ENCODE measurements at places on chromosomes 16 and 17.

DNA sequence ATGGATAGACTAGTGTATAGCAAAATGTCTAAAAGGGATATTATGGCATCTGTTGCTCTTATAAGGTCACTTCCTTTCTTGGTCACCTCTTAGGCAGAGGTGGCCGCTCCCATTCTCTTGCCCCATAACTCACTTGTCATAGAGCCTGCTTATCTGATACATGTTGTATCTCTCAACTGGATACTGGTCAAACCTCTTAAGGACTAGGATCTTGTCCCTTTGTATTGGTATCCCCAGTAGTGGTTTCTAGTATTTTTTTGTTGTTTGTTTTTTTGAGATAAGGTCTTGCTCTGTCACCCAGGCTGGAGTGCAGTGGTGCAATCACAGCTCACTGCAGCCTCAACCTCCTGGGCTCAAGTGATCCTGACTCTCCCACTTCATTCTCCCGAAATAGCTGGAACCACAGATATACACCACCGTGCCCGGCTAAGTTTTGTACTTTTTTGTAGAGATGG is 27.0 kb downstream of the ZSWIM7 start:
- no peak for DNase-seq

GRCh38 chr16:50721549-50722404 is 20.1 kb upstream of the CYLD start:
- DNase-seq: no peak

- peak; percentile 72 for DNase-seq
These were observed 4.3 kb upstream of the MYL4 start for GRCh38 chr17:47204722-47205418.

DNA sequence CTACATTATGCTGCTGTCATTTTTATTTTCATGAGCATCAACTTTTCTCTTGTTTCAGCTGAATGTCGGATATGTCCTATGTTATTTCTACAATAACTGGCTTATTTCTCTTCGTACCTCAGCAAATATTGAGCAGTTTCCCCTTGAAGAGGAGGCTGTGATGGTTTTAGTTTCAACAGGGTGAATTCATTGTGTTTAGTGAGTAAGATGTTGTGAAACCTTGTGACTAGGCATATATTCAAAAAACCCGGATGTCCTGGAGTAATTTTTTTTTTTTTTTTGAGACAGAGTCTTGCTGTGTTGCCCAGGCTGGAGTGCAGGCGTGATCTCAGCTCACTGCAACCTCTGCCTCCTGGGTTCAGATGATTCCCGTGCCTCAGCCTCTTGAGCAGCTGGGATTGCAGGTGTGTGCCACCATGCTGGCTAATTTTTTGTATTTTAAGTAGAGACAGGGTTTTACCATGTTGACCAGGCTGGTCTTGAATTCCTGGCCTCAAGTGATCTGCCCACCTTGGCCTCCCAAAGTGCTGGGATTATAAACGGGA is 11.1 kb downstream of the CPD start:
- DNase-seq: no peak

GRCh38 chr16:57859331-57859730 is 57.0 kb upstream of the KIFC3 start:
- DNase-seq: no peak

DNA sequence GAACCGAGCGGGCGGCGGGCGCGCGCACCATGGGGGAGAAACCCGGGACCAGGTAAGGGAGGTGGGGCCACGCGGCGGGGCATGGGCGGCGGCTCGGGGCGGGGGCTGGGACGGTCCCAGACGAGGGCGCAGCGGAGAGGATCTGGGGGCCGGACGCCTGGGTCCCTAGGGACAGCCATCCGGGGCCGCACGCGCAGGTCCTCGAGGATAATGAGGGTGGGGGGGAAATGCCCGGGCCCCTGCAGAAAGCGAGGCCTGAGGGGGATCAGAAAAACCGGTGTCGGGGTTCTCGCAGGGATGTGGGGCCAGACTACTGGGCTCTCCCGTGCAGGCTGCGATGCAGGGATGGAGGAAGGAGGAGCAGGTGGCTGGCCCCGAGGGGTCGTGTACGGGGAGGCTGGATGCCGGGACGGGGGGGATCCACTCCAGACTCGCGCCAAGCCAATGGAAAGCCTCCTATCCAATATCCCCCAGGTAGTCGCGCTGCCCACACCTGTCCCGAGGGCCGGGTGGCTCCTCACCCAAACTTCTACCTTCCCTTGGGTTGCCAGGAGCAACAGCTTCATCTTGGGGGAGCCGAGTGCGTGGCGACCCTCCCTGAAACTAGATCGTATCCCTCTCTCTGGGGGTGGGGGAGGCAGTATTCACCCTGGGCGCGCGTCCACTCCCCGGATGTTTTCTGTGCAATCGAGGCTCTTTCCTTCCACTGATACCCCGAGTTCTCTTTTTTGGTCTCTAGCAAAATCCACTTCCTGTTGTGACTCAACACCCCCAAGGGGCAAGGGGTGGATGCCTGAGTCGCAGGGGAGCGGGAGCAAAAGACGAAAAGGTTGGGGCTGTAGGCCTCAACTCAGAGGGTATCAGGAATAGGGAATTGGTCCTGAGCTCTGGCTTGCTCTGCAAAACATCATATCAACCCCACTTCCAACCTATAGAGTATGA is 532 bp downstream of the ARRB2 start:
- peak; percentile 19 for DNase-seq

DNA sequence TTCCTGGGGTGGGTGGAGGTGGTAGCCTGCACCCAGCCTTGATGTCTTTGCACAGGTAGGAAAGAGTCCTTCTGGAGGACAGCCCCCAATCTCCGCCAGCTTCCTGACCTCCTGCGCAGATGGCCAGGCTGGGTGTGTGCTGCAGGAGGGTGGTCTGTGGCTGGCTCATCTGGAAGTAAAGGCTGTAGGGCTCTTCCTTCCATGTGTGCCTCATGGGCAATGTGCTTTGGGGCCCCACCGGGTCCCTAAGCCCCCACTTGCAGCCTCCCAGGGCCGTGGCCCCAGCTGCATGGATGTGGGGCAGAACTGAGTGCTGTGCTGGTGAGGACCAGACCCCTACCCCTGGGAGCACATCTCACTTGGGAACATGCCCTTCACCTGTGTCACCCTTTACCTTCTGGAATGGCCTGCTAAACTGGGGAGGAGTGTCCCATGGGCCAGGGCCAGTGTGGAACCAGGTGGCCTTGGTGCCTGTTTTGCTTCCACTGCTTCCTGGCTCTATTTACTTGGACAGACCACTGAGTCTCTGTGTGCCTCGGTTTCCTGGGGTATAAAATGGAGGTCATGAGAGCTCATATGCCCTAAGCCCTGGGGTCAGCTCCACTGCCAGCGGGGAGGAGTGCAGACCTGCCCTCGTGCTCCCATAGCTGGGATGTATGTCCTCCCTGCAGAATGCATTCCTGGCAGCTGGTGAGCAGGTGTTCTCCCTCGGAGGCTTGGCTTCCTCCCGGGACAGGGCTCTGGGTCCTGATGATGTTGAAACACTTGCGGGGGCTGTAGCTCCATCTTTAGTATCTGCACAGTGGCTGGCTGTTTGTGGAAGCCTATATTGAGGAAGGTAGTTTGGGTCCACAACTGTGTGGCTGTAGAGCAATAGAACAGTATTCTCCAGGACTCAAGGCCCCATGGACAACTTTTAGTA is 18.0 kb downstream of the MPRIP start:
- no peak for DNase-seq

DNA sequence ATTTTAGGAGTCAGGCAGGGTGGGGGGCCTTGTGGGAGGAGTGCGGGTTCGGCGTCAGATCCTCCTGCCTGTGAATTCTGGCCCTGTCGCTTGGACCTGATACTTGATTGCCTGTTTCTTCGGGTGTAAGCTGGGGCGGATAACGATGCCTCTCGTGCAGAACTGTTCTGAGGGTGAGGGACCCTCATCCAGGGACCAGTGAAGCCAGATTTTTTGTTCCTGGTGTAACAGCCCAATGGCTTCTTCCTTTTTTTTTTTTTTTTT is 1.3 kb downstream of the TBCD start:
- DNase-seq: no peak

GRCh38 chr17:71986886-71987285 is 133.9 kb upstream of the SOX9 start:
- DNase-seq: no peak

DNA sequence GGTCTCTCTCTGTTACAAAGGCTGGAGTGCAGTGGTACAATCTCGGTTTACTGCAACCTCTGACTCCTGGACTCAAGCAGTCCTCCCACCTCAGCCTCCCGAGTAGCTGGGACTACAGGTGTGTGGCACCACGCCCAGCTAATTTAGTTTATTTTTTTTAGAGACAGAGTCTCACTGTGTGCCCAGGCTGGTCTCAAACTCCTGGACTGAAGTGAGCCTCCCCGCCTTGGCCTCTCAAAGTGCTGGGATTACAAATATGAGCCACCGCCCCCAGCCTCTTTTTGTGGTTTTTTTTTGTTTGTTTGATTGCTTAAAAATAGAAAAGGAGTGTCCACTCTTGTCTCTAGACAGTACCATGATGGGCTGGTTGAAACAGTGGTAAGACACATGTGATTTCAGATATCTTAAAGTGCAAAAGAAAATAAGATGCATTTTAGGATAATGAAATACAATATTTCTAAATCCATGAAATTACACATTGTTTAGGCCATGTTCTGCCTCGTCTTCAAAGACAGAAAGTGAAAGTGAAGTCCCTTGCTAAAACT is 27.4 kb downstream of the KIAA0513 start:
- no peak for DNase-seq

DNA sequence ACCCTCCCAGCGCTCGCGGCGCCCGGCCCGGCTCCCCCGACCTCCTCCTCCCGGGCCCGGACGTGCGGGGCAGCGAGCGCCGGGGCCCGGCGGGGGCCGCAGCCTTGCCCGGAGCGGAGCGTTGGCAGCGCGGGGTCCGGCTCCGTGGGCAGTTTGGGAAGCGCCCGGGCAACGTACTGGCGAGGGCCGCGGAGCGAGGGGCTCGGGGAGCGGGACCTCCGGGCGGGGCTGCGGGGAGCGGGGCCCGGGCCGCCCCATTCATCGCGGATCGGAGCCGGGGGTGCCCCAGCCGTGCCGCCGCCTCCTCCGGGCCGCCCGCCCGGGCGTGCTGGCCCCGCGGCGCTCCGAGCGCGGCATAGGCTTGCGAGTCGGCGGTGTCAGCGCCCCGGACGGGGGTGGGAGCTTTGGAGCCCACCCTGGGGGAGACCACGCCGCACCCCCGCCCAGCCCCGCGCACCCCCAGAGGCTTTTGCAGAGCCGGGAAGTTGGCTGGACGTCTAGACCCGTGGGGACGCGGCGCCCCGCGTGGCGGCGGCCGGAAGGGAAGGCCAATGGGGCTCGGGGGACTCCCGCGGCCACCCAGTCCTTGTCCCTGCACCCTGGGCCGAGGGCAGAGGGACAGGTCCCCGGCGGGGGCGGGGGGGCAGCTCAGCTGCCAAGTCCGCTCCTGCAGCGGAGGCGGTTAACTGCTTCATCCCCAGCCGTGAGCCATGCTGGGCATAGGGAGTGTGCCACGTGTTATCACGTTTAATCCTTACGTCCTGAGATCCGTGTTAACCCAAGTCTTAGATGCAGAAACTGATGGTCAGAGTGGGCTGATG is 852 bp downstream of the ZNF469 start:
- DNase-seq: no peak

DNA sequence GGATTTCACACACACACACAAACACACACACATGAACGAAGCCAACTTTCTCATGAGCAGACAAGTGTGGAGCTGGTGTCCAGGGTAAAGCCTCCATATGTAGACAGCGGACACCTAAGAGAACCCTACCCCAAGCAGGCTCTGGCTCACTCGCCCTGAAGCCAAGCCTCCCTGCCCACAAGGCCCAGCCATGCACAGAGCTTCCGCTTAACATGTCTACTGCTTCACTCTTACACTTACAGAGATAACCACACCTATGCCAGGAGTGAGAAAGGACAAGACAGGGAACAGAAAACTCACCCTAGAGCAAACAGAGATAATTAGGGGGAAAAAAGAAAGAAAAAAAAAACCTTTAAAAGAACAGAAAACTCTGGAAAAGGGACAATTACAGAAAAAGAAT is 67.5 kb downstream of the CYTH1 start:
- DNase-seq: no peak

DNA sequence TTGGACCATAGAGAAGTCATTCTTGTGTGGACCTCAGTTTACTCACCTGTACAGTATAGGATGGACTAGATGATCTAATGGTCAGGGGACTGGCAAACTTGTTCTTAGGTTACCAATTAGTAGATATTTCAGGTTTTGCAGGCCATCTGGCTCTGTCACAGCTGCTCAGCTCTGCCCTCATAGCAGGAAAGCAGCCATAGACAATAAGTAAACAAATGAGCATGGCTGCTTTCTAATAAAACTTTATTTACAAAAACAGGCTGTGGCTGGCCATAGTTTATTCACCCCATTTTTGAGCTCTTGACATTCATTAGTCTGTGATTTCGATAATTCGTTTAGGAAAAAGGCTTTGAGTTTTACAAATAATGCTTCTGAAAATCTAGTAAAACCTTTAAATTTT is 12.7 kb downstream of the BPTF start:
- no peak for DNase-seq

DNA sequence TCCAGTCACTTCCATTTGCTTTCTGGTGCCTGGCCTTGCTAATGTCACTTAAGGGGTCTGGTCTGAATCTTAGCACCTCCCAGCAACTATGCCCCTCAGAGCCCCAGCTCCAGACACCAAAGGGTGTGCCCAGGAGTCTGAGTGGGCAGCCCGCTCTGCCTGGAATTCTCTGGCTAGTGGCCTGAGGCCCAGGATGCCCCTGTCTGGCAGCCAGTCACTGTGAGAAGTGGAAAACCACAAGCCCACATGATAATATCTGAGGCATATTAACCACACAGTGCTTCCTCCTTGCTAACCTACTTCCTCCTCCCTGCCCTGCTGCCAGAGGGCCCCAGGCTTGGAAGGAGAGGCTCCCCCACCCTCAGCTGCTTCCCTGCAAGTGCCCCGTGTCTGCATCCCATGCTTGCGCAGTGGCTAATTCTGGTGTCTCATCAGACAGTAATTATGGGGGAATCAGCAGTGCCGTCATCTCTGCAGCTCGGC is 14.0 kb downstream of the SRCIN1 start:
- DNase-seq: no peak

DNA sequence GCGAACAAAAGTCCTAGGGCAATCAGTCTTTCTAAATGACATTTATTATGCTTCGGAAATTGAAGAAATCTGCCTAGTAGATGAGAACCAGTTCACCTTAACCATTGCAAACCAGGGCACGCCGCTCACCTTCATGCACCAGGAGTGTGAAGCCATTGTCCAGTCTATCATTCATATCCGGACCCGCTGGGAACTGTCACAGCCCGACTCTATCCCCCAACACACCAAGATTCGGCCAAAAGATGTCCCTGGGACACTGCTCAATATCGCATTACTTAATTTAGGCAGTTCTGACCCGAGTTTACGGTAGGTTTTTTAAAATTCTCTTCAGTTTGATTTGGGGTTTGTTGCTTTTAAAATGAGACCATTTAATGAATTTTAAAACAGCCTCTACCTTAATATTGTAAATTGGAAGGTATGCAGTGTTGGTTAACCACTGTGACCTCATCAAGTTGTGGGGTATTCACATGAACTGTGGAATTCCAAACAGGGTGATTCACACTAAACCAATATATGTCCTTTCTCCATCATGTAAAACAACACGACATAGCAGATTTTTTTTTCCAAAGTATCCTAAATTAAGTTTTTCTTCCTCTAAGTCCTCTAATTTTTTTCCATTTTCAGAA is 6.2 kb upstream of the EVI2A start:
- no peak for DNase-seq

- DNase-seq: no peak
These were observed 83.8 kb upstream of the TOX3 start for GRCh38 chr16:52630711-52631110.

Data from T-helper 2 cell (primary cell).